Eye (tissue), 1 donor: ENCODE measurements at places on chromosomes 4 and X.

DNA sequence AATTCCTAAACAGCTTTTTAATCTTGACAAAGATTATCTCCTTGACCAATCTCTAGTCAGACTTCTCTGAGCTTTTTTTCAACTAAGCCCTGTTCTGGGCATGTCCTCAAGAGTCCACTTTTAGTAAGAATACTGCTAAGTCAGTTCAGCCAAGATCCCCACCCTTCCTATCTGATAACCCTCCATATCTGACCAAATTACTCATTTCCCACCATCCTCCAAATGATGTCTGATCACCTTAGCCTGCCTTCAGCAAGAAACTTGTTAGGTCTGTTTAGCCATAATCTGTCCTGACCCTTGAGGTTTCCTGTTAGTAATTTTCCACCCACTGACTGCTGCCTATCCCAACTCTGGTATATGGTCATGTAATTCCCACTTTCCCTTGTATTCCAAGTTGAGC lies 65.2 kb downstream of the FAM13A start:
- DNase-seq, result no peak

- DNase-seq, result no peak
Observed at GRCh38 chr4:47075262-47075661, 43.9 kb downstream of the GABRB1 start.

DNA sequence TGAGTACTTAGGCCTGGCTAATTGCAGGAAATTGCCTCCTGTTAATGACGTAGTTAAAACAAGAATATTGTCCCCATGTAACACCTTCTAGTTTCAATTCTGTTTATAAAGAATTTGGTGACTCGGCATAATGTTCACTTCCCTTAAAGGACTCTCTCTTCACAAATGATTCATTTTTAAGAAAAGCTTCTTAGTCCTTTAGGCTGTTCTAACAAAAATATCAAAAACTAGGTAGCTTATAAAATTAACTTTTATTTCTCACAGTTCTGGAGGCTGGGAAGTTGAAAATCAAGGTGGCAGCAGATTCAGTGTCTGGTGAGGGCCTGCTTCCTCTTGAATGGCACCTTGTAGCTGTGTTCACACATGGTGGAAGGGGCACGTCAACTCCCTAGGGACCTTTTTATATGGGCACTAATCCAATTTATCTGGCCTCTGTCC lies 23.8 kb downstream of the COL25A1 start:
- no peak for DNase-seq

DNA sequence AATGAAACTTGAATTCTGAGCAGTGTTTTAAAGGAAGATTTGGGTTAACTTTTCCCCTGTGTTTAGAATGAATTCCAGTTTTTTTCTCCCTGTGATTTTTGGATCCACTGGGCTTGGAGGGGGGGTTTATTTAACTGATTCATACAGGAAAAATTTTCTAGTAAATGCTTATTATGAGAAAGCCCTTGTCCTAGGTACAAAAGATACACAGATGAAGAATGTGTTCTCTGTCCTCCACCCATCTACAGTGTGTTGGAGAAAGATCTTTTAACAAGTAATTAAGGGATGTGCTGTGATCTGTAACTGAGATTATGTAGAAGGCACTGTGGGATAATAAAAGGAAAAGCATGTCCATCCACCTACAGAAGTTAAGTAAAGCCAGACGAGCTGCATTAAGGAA lies 103.9 kb downstream of the STIM2 start:
- no peak for DNase-seq
